CD4-positive, alpha-beta T cell treated with Interleukin-6 at 100 ng/mL for 8 hours (primary cell): ENCODE measurements at places on chromosomes 1 and 21.

DNA sequence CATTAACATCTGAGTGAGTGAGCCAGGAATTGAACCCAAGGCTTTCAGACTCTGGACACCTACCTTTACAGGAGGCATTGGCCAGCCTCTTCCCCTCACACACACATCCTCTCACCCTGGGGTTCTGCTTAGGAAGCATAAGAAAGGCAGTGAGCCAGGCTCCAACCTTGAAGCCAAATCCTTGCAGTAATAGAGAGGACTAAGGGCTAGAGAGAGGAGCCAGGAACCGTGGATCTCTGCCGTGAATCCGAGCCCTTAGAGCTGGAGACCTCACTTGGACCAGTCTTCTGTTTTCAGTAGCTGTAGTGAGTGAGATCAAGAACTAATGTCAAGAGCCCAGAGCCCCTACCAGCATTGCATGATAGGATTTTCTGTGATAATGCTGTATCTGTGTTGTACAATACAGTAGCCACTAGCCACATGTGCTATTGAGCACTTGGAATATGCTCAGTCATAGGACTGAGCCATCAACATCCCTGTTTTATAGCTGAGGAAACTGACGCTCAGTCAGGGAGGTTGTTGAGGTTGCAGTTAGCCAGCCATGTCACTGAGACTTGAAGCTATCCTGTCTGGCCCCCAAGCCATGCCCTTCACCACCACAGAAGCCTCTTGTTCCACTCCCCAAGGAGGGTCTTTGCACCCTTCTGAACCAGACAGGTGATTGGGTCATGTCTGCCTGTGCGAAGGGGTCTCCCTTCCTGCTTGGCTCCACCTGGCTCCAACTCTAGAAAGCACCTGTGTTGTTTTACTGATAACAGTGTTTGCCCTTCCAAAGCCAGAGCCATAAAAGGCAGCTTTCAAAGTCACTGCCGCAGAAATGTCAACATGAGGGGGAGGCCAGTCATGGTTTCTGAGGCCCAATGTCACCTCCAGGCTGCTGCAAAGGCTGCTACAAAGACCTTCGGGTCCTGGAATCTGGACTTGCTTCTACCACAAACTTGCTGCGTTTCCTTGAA lies 101.1 kb upstream of the JUN start:
- no peak for DNase-seq

DNA sequence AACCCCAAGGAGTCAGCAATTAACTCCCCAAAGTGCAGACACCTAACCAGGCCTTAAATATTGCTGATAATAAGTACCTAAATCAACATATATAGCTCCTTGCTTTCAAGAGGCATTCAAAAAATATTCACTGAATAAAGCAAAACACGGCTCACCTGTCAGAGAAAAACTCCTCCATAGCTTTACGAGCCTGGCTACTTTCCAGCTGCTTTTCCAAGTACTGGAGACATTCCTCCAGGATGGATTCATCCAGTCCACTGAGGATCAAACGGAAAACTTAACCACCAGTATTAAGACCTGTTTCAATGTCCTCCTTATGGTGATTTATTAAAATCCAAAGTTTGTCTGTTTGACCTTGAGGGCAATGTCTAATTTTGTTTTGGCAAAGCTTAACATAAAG lies 44.6 kb downstream of the UBR4 start:
- no peak for DNase-seq

DNA sequence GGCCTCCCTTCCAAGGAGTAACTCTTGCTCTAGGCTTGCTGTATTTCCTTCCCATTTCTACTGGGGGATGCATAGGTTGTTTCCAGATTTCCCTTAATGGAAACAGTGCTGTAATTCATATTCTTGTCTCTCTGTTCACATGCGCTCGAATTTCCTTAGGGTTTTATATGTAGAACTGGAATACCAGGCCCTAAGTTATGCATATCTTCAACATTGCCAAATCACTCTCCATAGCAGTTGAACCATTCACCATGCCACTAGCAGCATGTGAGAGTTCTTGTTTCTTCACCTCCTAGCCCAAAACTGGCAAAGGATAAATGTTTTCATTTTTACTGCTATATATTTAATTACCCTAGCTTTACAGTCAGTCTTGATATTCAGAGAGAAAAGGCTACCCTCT lies 12.8 kb downstream of the MAP10 start:
- DNase-seq, result no peak

DNA sequence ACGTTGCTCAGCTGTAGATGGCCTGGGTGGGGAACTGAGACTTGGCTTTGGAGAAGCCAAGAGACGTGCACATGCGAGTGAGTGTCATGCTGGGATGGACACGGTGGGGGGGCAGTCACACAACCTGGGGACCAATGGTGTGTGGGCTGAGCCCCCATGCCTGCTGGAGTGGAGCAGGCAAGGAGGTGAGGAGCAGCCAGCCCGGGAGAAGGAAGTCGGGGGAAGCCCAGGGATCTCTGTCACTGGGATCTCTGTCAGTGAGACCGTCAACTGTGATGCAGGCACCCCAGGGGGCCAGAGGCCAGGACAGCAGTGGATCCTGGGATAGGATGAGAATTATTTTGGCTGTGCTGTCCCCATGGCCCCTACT lies 11.0 kb upstream of the ZNF669 start:
- no peak for DNase-seq

DNA sequence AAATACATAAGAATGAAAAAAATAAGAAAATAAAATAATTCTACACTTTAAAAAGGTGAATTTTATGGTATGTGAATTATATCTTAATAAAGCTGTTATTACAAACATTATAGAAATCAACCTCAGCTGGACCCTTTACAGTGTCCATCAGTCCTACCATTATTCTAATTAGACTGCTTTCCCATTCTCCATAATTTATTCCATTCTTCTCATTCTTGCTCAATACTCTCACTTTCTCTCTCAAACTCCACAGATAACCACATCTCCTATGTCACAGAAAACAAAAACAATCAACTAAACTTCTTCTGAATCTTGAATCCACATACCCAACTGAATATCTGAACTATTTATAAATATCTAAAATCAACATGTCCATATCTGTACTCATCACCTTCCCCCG lies 11.6 kb downstream of the HFM1 start:
- DNase-seq, result no peak

- no peak for DNase-seq
Observed at GRCh38 chr1:181101581-181102226, 13.2 kb downstream of the IER5 start.

GRCh38 chr1:177824508-177824982 lies 145.3 kb downstream of the SEC16B start:
- no peak for DNase-seq

GRCh38 chr1:173527151-173527826 lies 50.2 kb downstream of the PRDX6 start:
- no peak for DNase-seq
